Stimulated activated CD4-positive, alpha-beta T cell treated with anti-CD3 and anti-CD28 coated beads, Interleukin-15, amount 100 ng/mL, for 1 hour (primary cell): ENCODE measurements at places on chromosomes 3 and 15.

DNA sequence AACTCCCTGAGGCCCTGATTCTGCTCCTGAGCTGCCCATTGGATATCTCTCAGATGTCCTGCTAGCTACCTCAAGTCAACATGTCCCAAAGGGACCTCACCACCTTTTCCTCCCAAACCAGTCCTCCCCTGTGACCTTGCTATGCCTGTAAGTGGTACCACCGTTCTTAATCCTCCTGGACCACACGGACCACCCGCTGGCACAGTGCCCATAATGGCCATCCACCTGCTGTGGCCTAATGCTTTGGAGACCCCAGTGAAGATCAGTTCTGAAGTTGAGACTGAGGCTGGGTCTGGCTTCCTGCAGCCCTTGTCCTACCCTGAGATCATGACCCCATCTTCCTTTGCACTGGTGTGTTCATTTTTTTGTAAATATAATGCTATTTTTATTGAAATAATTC lies 15.0 kb upstream of the VPS8 start:
- no peak for DNase-seq

DNA sequence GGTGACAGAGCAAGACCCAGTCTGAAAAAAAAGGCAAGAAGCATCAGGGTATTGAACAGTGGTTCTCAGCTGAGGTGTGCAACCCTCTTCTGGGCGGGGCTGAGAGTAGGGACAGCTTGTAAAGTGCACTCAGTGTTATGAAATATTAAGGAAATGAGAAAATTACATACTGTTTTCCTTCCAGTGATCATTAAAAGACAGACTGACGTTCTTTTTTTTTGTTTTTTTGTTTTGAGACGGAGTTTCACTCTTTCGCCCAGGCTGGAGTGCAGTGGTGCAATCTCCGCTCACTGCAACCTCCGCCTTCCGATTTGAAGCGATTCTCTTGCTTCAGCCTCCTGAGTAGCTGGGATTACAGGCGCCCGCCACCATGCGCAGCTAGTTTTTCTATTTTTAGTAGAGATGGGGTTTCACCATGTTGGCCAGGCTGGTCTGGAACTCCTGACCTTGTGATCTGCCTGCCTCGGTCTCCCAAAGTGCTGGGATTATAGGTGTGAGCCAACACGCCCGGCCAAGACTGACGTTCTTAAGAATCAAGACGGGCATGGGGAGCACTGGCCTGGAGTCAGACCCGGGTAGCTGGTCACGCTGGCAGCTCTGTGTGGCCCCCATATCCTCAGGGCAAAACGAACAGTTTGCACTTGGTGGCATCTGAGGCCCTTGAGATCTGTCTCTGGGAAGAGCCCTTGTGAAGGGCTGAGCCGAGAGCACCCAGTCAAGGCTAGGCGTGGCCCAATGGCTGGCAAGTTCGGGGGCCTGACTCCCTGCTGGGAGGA lies 11.4 kb downstream of the MAN2A2 start:
- DNase-seq, result no peak

DNA sequence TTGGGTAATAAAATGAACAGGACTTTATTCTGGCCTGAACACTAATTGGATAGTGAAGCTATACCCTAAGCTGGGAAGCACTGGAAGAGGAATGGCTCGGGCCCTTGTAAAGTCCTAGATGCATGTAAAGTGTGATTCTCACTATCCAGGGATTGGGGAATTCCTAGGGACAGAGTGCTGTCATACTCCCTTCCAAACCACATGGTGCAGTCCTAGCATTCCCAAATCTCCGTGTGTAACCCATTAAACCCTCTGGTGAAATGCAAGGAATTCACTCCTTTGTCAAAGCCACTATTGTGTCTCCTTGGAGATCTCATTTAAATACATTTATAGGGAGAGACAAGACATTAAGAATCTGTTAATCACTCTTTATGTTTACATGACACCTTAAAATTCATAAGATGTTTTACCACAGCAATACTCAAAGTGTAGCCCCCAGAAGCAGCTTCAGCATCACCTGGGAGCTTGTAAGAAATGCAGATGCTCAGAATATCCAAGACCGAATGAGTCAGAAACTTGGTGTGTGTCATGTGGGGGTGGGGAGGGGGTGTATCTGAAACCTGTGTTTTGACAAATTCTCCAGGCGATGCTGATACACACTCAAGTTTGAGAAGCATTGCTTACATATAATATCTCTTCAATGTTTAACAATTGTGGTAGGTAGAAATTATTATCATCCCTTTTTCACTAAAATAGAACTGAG lies 121.8 kb upstream of the NPHP3 start:
- DNase-seq, result no peak

DNA sequence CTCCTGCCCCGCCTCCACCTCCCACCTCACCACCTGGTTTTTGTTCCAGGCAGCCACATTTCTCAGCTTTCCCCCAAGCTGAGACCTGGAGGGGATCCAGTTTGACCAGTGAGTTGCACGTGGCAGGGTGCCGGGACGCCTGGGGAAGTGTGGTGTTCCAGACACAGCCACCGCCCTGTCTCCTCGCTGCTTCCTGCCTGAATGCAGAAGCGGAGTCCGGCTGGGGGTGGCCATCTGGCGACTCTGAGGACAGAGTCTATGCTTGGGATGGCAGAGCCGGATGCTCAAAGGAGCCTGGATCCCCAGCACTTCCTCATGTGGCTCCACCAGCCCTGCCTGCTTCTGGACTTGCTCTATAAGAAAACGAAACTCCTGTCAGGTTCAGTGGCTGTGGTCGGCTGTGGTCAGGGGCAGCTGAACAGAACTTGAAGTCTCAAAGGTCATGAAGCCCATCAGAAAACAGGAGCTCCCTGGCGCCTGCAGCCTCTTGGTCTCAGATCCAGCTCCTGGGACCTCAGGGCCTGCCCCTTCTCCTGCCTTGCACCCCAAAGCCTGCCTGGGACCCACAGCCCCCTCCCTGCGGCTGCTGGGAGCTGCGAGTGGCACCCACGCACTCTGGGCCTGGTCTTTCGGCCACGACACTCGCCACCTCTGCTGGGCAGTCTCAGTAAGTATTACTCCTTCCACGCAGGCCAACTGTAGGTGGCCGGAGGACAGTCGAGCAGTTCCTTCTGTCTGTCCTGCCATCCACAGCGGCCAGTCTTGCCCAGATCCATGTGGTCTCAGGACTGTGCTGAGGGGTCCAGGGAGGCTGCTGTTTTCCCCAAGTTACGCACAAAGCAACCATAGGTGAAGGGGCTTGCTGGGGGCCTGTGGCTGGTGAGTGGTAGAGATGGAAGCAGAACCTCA lies 112.8 kb upstream of the MEF2A start:
- no peak for DNase-seq

- peak; percentile 38 for DNase-seq
These were observed at the start of gene GCHFR for GRCh38 chr15:40763801-40764628. Gene GCHFR (plus strand): TSS chr15:40764068. CDS start chr15:40764181, 113 bp downstream.
